NCI-H226 (cell line): ENCODE measurements at places on chromosomes 4 and X.

- no peak for DNase-seq
Observed at GRCh38 chrX:110003167-110004156, 548 bp downstream of the TMEM164 start.

GRCh38 chrX:77779695-77780094 lies 6.3 kb downstream of the ATRX start:
- DNase-seq: no peak

DNA sequence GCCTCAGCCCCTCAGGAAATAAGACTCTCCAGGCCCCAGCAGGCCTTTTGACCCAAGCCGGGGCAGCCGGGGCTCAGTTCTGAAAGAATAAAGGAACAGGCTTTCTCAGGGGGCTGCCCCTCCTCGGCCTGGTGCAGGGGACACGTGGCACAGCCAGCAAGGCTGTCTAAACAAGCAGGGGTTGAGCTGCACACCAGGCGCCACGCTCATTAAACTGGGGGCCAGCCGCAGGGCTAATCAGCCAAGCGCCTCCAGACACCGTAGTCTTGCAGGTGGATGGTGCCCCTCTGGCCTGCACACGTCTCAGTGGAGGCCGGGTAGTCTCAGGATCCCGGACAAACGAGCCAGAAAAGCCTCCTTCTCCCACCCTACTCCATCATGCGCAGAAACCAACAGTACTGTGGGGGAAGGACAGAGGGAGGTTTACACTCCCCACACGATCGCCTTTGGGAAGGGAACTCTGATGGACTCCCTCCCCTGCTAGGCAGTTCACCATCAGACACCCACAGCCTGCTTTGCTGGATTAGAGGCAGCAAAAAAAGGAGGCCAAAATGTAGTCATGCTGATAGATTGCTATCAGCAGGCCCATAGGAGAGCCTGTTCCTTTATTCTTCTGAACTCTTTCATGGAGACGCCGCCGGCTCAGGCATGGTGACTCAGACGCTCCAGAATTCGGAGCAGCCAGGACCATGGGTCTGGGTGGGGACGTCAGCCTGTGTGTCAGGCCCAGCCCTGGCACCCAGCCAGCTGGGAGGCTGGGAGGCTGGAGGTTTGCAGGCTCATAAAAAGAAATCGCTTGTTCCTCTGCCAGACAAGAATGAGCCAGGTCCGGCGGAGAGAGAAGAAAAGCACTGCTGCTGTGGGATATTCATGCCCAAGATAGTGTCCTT lies 342.4 kb downstream of the BCOR start:
- DNase-seq: peak; percentile 89

- no peak for DNase-seq
Observed at GRCh38 chr4:1026115-1026514, 14.7 kb downstream of the FGFRL1 start.

- no peak for DNase-seq
Observed at GRCh38 chr4:129246910-129247461, 151.0 kb downstream of the C4orf33 start.

- DNase-seq: no peak
Observed at GRCh38 chr4:186449954-186450353, 105.4 kb downstream of the MTNR1A start.

GRCh38 chr4:155434366-155434765 lies 57.6 kb upstream of the MAP9 start:
- no peak for DNase-seq

- no peak for DNase-seq
Observed at GRCh38 chr4:83772685-83773084, 236.8 kb downstream of the GPAT3 start.

DNA sequence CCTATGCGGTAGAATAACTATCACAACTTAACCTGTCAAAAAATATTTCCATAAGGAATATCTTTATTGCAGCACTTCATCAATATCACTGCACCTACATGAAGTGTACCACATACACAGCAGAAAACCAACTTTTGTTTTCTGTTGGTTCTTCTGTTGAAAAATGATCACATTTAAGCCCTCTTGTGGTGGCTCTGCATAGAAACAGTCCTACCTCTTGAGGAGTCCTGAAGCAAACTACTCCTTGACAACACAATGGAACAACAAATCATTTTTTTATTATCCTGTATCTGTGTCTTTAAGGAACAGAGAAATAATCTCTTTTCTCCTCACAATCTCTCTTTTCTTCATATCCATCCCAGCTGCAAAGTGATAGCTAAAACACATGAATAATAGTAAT lies 39.8 kb upstream of the ATOH1 start:
- DNase-seq: no peak

DNA sequence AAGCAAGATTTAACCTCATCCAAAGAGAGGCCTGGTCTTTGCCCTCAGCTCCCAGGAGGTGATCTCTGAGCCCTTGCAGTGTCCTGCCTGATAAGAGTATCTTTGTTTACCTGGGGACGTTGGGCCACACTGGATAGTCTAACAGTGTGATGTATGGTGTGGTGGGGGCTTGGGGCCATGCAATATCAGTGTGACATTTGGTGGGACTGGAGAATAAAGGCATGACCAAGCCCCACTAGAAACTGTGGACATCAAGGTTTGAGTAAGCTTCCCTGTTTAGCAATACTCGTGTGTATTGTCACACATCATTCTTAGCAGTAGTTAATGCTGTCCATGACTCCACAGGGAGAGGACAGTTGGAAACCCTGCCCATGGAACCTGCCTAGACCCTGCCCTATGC lies 34.4 kb downstream of the BBS12 start:
- DNase-seq: no peak

GRCh38 chrX:104351173-104351769 lies 96.5 kb upstream of the ESX1 start:
- DNase-seq: peak; percentile 67

GRCh38 chrX:66638591-66639500 lies at the start of gene EDA2R:
EDA2R (minus strand) TSS chrX:66639078; CDS start chrX:66616020, 23,058 bp downstream.
- DNase-seq: peak; percentile 90

DNA sequence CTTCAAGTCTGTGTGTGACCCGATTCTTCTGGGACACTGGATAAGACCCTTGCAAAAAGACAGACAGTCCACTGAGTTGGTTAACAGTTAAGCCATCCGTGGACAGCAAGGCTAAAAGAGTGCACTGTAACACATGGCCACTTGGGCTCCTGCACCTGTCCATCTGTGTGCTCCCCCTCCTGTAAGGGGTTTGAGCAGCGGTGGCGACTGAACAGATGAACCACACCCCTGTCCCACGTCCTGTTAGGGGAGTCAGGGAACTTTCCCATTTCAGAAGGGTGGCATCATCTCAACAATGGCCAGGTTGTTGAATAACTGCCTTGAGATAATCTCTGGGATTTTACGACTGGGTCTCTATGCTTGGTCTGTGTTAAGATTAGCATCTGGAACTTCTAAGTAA lies 178.6 kb downstream of the GRXCR1 start:
- DNase-seq: no peak

GRCh38 chrX:48794911-48795515 lies 6.9 kb upstream of the HDAC6 start:
- DNase-seq: peak; percentile 9
